ENCODE measurements at places on chromosomes 1 and 21. TPM values are rescaled to one million over a fixed set of nuclear protein-coding genes. Genes with fewer than 3 reads are reported as not detected.

The CELA3B gene
- total RNA-seq = not detected

The MSTO1 gene
- total RNA-seq = 40.4 TPM

The RSRP1 gene
- total RNA-seq = 76.4 TPM

The TFF3 gene
- total RNA-seq = not detected

The RGS18 gene
- not detected for total RNA-seq

The ALPL gene
- 17.6 TPM for total RNA-seq

The MPZ gene
- total RNA-seq = 0.45 TPM

The CACNA1E gene
- not detected for total RNA-seq

The PGLYRP3 gene
- not detected for total RNA-seq

The KLHDC7A gene
- not detected for total RNA-seq

The PM20D1 gene
- not detected for total RNA-seq

The DEGS1 gene
- total RNA-seq = 143 TPM

The SPATA21 gene
- not detected for total RNA-seq

The C21orf91 gene
- total RNA-seq = 15.1 TPM

The PGD gene
- total RNA-seq = 118 TPM

The MYBPH gene
- not detected for total RNA-seq

The COL6A2 gene
- 1,314 TPM for total RNA-seq

The NBPF19 gene
- 14.0 TPM for total RNA-seq

The NCMAP gene
- total RNA-seq = not detected

The GBP3 gene
- 14.3 TPM for total RNA-seq

The SPATA46 gene
- not detected for total RNA-seq

The FPGT gene
- 16.4 TPM for total RNA-seq

The RPTN gene
- not detected for total RNA-seq

The MROH7 gene
- total RNA-seq = not detected

The GREM2 gene
- 0.05 TPM for total RNA-seq

The OLIG2 gene
- total RNA-seq = 0.46 TPM

The OR2M2 gene
- not detected for total RNA-seq

The DYNLT4 gene
- total RNA-seq = not detected

The LRRC7 gene
- total RNA-seq = 0.58 TPM

The EXTL1 gene
- total RNA-seq = 4.3 TPM

The RIMKLA gene
- 0.18 TPM for total RNA-seq

The TEDDM1 gene
- not detected for total RNA-seq

The IL10RB gene
- total RNA-seq = 17.4 TPM

The MSH4 gene
- 0.20 TPM for total RNA-seq

The FCMR gene
- total RNA-seq = not detected

The SLC45A1 gene
- 2.9 TPM for total RNA-seq

The FMO3 gene
- 0.27 TPM for total RNA-seq

The XCL1 gene
- total RNA-seq = 0.25 TPM

The PDC gene
- total RNA-seq = not detected

The PGM1 gene
- total RNA-seq = 96.9 TPM

The IQGAP3 gene
- 6.8 TPM for total RNA-seq

The ATP6V1G3 gene
- total RNA-seq = not detected

The KDF1 gene
- not detected for total RNA-seq

The STPG1 gene
- total RNA-seq = 6.8 TPM

The ELF3 gene
- total RNA-seq = 0.36 TPM

The FALEC gene
- not detected for total RNA-seq

The MFSD2A gene
- total RNA-seq = 2.5 TPM

The SPRR1B gene
- total RNA-seq = not detected

The SERPINC1 gene
- total RNA-seq = 0.51 TPM

The RGS13 gene
- total RNA-seq = not detected

The SAMD11 gene
- total RNA-seq = 73.8 TPM
